ENCODE measurements at places on chromosomes 1 and 21.

DNA sequence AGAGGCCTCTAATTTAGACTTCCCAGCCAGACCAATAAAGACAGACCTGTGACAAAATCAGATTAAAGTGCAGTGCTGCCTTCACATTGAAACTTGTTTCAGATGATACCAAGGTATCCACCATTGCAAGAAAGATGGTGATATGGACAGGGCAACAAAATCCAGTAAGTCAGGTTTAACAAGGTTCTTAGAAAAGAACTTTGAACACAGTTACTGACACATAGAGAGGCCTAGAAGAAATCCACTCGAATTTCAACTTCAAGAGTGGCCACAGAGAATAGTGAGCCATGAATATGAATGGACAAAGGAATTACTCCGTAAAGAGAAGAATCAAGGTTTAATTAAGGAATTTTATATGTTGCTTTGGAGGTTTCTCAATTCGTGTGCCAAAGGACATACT, 230.4 kb downstream of the KCNT2 start:
- no peak for DNase-seq

DNA sequence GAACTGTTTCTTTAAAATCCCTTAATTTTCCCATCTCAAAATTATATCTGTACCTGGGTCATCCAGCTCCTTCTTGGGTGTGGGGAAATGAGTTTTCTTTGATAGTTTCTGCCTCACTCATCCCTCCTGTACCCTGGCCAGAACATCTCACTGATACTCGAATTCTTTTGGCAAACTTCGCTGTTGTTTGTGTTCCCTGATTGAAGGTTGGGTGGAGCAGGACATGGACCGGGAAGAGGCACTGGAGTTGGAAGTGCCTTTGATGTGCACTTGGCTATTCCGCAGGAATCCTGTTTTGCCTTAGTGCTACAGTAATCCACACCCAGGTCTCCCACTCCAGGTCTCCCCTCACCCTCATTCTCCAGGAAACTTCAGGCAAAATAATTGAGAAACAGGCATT, 11.2 kb downstream of the MINDY1 start:
- no peak for DNase-seq

- no peak for DNase-seq
Measured at GRCh38 chr1:114263343-114263742, 109.7 kb upstream of the SYT6 start.

DNA sequence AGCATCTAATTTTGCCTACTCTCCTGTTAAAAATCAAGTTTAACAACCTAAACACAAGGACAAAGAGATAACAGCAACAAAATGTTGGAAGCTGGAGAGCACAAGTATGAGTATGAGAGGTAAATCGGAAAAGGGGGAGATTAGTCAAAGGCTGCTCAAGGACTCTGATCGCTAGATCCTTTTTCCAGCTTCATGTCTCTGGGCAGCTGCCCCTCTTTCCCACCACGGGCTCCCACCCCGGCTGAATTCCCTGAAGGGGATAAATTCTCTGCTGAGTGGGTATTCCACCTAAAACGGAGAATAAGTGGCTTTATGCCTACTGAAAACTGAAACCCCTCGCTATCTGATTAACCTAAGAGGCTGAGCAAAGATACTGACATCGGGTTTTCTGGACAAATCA, 696 bp upstream of the CTBS start:
- DNase-seq: no peak

DNA sequence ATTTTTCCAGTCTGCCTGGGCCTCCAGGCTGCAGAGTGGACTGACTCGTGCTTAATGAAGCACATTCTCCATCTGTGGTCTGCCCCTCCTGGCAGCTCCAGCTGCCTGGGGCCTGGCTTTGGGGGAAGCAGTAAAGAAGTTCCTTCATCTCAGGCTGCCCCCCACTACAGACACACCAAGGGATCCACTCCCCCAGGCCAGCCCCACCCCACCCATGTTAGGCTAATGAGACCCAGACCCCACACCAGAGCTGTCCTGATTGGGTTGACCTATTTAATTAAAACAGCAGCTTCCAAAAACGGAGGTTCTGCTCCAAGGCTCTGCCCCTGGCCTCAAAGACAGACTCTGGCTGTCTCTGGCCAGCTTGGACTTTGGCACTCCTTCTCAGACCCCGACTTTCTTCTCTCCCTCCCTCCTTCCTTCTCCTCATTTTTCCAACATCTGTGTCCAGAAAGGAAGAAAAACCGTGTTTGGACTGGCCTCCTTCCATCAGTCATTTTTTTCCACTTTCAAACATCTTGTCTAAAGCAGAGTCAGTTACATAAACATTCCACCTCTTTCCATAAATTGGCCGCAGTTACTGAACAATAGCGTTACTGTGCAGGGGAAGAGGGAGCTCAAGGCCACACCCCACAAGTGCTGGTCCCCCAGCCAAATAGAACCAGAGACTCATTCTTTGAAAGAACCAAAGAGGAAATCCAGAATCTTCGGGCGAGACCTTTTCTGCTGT, 29.7 kb downstream of the SERTAD4 start:
- no peak for DNase-seq

DNA sequence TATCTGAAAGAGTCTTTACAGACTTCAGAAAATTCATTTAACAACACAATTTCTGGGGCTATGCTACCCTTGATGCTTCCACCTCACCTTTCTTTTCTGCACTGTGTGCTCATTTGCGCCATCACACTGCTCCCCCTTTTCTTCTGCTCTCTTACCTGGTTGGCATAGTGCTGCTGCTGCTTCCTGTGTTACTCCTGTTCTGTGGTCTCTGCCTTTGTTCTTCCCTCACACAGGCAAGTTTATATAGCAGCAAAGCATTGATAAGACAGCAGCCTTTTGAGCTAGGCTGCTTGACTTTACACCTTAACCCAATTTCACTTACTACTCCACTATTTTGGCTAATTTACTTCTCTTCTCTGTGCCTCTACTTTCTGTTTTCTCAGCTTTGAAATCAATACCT, 18.3 kb downstream of the SGIP1 start:
- DNase-seq: no peak
